ENCODE measurements at places on chromosomes 3 and 15. TPM values are rescaled to one million over a fixed set of nuclear protein-coding genes. Genes with fewer than 3 reads are reported as not detected.

- no peak for DNase-seq
These were observed 147.0 kb upstream of the SLCO3A1 start for GRCh38 chr15:91706322-91707032.

GRCh38 chr3:45168451-45168850, 22.3 kb upstream of the CDCP1 start:
- no peak for DNase-seq

DNA sequence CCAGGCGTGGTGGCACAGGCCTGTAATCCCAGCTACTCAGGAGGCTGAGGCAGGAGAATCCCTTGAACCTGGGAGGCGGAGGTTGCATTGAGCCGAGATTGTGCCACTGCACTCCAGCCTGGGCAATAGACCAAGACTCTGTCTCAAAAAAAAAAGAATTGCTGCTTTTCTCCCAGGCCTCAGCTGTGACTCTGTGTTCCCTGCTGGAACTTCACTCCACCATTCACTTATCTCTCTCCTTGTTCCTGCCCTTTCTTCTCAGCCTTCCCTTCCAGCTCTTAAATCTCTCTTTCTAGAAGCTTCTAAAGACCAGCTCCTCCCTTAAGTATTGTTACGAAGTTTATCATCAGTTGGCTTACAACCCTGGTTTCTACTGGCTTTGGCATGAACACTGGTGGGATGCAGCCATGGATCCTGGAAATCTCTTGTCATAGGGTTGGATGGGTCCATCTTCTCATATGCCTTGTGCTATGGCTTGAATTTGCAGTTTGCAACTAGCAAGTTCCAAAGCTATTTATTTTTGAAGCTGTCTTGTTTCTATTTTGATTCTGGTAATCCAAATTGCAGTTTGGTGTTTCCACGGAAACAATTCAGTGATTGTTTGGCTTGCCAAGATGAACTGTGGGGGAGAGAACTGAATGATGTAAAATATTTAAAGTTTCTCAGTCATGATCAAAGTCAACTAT, 10.5 kb downstream of the C3orf62 start:
- DNase-seq, result no peak

GRCh38 chr15:32943711-32944110, 225.9 kb downstream of the GREM1 start:
- DNase-seq, result no peak

- DNase-seq, result no peak
These were observed 1.1 kb downstream of the RAF1 start for GRCh38 chr3:12662593-12663400.

DNA sequence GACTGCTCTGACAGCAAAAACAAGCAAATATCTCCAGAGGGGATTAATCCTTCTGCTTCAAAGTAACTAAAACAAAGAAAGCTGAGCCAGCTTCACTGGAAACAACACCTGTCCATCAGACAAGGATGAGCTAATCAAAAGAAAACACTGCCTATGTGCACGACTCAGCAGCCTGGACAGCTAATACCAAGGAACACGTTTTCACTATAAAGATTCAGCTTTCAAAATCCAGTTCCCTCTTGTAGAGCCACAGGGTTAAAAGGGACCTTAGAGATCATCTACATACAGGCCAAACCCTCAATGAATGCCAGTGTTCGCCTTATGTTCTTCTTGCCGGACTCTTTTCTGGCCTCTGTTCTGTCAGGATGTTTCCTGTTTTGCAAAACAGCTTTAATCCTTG, 6.9 kb downstream of the TUSC7 start:
- no peak for DNase-seq

DNA sequence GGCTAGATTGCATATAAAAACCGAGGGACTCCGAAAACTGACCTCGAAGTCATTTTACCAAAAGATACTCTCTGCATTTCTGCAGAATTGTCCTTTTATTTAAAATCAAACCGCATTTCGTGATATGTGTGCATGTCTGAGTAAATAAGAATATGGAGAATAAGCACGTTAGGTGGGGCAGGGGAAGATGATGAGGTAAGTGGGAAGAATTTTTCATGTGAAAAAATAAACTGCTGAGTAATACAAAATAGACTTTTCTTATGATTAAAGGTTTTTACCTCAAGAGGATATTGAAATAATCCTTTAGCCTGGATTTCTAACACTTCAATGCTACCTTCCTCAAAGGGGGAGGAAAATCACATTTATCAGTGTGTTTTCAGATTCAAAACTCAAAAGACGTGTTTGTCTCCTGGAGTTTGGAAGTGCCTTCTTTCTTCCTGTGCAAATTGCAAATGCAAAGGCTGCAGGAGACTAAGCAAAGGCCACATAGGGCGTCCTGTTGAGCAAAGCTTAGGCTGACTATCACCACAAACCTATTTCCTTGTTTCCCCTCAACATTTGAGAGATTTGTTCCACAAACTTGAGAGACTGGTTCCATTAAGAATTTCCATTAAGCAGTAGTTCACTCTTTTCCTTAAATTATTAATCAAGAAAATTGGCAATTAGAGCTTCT, 813.5 kb downstream of the MCTP2 start:
- no peak for DNase-seq

DNA sequence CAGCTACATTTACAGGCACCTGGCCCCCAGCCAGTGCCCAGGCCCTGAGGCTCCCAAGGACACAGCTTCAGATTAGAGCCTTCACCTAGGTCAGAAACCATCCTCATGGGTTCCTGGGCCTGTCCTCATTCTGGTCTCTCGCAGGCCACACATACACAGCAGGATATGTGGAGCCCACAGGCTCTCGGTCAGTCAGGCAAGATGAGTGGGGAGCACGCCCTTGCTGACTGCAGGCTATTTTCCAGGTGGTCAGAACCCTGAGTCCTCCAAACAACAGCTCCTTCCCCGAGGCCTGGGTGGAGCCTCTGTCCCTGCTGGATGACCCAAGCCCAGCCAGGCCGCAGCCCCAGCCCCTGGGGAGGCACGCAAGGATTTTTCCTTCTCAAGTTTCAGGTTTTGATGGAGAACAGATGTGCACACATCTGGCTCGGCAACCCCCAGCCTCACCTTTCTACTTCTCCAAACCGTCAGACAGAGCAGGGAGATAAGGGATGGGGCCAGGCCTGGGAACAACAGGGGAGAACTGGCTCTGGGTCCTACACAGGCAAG, 1.6 kb downstream of the STRA6 start:
- DNase-seq, result no peak

GRCh38 chr3:184734903-184735701, 23.2 kb upstream of the MAGEF1 start:
- no peak for DNase-seq

The CTXN2 gene
- not detected for total RNA-seq

- no peak for DNase-seq
These were observed 18.8 kb downstream of the CORO2B start for GRCh38 chr15:68597581-68597980.

The RBP2 gene
- not detected for total RNA-seq

- DNase-seq, result no peak
These were observed 1.5 kb downstream of the FAH start for GRCh38 chr15:80154336-80154735.

GRCh38 chr3:39705351-39705900, 104.0 kb upstream of the MYRIP start:
- no peak for DNase-seq

GRCh38 chr3:188294823-188295487, 141.0 kb downstream of the LPP start:
- DNase-seq, result peak; percentile 35

GRCh38 chr15:46955576-46955975, 761.7 kb upstream of the SEMA6D start:
- DNase-seq, result no peak

The RETNLB gene
- not detected for total RNA-seq

- DNase-seq, result no peak
These were observed 60.9 kb downstream of the ASB7 start for GRCh38 chr15:100663086-100663914.

DNA sequence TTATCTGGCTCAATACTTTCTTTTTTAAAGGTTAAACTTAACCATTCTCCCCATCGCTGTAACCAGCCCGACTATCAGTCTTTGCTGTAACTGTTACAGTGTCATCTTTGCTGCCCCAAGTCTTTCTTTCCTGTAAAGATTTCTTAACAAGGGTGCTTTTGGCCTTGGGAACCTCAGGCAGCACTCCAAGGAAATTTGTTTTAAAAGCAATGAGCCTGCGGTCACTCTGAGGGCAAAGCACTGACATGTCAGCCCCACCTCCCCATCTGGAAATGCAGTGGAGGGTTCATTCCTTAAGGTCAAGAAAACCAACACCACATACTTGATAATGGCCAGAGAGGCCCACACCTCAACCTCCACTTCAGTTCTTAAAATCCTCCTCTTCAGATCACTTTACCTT, 3.2 kb downstream of the TRANK1 start:
- DNase-seq, result no peak

DNA sequence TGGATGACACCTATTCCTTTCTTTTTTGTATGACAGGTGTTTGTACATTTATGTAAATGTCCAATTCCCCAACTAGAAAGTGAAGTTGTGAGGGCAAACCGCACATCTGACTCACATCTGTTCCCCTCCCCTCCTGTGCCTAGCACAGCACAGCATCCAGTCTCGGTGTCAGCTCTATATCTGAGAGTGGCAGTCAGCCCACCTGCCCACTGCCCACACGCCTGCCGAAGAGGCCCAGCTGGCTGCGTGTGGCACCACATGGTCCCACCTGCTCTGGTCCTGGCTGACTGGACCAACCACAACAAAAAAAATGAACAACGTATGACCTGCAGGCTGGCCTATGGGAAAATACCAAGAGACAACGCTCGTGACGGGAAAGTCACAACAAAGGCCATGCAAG, 62.8 kb downstream of the XXYLT1 start:
- DNase-seq, result no peak

The CHRM5 gene
- 0.48 TPM for total RNA-seq

The TRIM59 gene
- 40.2 TPM for total RNA-seq

The GPR156 gene
- total RNA-seq, result 2.0 TPM

DNA sequence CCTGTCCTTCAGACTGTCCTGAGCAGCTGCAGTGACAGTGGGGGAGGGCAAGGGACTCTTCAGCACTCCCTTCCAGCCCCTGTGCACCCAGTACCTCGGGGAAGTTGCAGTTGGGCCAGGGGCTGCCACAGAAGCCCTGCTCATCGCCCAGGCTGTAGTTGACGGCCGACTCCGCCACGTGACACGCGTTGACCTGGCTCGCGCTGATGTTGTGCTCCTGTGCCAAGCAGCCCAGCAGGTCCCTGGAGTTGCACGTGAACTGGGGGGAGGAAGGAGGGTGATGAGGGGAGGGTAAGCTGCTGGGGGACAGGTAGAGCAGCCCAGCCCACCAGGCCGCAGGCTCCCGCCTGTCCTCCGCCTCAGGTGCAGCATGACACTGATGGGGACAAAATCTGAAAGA, 101.2 kb downstream of the SEC22A start:
- no peak for DNase-seq

The EFHB gene
- not detected for total RNA-seq

- DNase-seq, result no peak
These were observed 125.7 kb downstream of the STAG1 start for GRCh38 chr3:136626493-136626892.

DNA sequence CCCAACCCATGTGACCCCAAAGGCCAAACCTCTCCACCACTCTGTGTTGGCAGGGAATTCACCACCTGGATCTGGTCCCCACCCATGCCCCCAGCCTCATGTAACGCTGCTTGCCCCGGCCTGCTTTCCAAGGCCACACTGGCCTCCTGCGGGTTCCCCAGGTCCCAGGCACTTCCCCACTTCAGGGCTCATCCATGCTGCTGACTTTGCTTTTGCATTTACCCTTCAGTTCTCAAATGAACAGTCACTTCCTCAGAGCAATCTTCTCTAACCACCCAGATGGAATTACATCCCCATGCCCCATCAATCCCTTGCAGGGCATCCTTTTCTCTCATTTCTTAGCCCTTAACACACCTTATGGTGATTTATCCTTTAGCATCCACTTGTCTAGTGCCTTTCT, 9.2 kb downstream of the DAPK2 start:
- no peak for DNase-seq

GRCh38 chr3:4413467-4413866, 53.6 kb downstream of the SUMF1 start:
- no peak for DNase-seq

GRCh38 chr3:21665444-21666100, 85.4 kb downstream of the ZNF385D start:
- no peak for DNase-seq

DNA sequence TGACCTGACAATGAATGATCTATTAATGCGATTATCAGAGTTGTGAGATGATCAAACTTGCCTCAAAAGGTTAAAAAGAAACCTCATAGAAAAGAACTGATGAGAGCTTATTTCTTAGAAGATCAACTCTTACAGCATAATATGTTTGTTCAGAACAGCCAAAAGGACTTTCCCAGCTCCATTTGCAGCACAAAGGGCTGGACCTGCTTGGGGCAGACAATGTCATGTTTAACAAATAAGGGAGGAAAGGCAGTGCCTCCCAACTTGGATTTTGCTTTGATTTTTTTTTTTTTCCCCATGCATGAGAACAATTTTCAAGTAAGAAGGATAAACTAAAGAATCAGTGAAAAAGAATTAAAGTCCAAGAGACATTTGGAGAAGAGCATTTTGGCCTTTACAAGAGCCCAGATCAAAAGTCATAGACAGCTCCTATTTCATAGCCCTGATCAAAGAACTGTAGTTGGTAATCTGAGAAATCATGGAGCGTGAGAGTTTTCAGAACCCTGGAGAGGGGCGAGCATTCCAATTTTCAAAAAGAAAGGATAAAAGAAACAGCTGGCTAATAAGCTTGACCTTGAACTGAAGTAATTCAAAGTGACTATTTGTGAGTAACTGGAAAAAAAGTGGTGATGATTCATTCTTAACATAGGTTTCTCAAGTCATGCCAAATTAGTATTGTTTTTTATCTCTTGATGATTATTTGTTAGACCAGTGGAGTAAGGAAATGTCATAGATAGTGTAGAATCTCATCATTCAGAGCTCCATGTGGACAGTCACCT, 136.0 kb upstream of the CFAP20DC start:
- DNase-seq, result no peak

GRCh38 chr3:183534249-183534648, 21.3 kb downstream of the KLHL6 start:
- no peak for DNase-seq

The PDE8A gene
- 82.3 TPM for total RNA-seq

DNA sequence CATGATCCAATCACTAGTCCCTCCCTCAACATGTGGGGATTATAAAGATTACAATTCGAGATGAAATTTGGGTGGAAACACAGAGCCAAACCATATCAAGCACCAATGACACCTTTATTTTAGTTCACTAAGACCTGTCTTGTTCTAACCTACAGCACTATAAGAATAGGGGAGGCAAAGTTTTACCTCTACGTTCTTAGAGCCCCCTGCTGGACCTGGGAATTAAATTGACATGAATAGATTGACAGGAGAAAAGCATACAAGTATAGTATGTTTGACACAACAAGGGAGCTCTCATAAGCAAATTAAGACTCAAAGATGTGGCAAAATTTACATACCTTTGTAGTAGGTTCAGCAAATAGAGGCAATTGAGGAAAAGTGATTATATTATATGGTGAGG, 974.4 kb upstream of the ALCAM start:
- no peak for DNase-seq

DNA sequence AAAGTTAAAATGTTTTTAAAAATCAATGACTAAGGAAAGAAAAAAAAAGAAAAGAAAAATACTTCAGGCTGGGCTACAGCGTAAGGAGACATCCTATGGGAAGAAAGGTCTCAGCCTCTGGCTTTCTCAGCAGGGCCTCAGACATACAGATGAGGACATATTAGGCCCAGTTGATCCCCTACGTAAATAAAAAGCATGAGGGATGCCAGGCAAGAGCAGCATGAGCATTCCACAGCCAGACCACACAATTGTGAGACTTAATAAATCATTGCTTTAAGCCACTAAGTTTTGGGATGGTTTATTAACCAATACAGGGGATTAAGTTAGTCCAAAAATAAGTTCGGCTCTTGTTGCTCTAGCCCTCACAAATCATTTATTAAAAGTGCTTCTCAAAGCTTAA, 394.1 kb upstream of the NECTIN3 start:
- no peak for DNase-seq

- no peak for DNase-seq
These were observed 41.6 kb downstream of the GSK3B start for GRCh38 chr3:120052677-120053076.

All from urinary bladder (tissue), 4 donors.